ENCODE measurements at places on chromosomes 2 and 18.

DNA sequence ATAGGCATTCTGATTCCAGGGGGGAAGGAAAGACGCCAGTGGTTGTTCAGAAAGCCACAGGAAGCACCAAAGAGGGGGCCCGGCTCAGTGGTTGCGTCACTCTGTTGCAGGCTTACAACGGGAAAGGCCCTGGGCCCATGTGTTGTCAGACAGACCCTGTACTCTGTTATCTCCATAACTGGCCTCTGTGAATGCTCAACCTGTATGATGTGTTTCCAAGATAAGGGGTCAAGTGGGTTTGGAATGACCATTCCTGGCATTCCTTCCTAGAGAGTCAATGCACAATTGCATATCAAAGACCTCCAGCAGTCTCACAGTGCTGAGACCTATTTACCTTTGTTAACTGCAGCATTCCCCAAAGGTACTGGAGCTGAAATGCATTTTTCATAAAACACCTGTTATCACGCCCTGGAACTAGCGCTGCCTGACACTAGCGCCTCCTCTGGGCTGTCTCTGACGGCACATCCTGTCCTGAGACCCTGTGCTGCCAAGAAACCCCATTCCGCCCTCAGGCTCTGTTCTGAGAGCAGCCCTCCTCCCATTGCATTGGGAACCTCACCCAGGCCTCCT, 13.2 kb upstream of the LRRFIP1 start:
- DNase-seq, result no peak

DNA sequence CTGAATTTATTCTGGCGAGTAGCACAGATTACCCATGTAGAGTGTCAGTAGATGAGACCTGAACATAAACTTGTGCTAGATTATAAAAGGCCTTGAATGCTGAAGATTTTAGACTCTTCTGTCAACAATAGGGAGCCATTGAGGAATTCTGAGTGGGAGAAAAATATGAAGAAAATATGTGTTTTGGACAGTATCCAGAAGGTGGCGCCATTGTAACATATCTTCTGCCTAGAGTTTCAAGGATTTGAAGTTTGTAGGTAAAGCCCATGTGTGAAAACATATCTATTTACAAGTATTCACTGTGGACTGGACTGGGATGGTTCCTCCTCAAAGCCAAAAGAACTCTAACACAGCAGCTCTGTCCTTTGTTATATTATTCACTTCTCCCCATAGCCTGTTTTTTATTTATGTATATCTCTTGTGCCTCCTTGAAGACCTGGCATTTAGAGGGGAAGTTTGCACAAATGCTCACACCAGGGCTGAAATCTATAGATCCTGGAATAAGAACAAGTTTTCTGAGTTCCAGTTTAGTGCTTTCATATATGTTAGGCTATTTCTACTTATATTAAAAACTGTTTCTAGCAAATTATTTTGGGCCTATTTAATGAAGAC, 124.9 kb downstream of the RDH14 start:
- peak; percentile 7 for DNase-seq

- no peak for DNase-seq
Measured at GRCh38 chr2:188345426-188345825, 53.8 kb downstream of the GULP1 start.

DNA sequence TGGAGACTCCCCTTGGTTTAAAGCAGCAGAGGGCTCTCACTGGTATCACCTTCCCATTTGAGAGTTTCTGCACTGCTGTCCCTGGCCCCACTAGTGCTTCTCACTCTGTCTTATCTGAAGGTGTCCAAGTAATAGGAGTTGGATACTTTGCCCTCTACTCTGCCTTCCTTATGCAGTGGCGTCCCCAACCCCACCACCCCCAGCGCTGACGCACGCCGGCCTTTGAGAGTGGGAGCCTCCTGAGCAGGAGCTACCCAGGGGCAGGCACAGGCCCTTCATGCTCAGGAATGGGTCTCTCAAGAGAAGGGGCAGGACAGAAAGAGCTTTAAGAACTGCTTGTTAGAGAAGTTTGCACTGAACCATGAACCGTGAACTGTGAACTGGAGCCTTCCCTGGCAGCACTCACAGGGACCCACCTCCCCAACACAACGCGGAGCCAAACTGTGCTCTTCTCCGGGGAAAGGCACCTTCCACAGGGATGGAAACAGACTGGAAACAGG, 3.3 kb downstream of the CIB4 start:
- no peak for DNase-seq

DNA sequence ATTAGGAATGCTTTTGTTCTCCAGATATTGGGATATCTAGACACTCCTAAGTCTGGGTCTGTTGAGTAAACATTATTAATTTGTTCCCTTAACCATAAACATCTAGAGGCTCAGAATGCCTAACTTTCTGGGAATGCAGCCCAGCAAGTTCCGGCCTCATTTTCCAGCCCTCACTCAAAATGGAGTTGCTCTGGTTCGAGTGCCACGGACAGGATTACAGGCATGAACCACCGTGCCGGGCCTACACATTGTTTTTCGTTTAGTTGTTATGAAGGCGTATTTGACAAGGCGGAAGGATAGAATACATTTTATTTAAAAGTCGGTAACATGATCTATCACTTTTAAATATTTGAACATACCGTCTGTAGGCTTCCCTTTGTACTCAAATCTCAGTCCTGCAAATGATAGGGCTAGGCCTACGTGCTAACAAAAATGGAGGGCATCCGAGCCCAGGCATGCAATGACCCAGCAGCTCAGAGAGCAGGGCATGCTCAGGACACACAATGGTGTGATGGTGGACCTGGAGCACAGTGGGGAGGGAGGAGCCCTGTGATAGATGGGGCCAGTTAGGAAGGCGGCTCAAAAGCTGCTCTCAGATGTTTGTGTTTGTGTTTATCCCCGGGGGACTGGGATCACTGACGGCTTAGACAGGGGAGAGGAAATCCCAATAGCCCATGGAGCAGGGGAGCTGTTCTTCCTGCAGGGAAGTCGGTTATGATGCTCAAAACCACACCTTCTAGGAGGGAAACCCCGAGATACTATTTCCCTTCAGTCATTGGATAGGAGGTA, 2.9 kb upstream of the SCYGR1 start:
- no peak for DNase-seq

DNA sequence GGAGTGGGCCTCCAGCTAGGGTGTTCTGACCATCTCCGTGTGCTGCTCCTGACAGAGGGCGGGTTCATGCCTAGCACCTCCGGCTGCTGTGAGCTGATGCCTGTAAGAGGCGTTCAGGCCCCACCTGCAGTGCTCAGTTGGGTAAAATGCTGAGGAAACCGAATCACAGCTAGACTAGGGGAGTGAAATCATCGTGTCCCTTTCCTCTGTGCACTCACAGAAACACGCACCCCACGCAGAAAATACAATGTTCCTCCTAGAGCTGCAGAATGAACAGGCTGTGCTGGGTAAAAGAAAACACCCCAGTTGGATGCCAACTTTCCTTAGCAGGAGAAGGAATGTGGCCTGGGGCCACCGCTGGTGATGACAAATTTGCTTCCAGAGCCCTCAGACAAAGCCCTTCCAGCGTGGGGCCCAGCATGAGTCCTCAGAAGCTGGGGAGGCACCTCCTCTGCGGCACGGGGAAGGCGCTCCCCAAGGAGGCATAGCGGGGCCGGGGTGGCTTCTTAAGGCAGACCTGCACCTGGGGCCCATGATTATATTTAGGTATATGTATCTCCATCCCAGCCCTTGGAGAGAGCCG, 16.3 kb upstream of the ARHGEF4 start:
- peak; percentile 41 for DNase-seq

DNA sequence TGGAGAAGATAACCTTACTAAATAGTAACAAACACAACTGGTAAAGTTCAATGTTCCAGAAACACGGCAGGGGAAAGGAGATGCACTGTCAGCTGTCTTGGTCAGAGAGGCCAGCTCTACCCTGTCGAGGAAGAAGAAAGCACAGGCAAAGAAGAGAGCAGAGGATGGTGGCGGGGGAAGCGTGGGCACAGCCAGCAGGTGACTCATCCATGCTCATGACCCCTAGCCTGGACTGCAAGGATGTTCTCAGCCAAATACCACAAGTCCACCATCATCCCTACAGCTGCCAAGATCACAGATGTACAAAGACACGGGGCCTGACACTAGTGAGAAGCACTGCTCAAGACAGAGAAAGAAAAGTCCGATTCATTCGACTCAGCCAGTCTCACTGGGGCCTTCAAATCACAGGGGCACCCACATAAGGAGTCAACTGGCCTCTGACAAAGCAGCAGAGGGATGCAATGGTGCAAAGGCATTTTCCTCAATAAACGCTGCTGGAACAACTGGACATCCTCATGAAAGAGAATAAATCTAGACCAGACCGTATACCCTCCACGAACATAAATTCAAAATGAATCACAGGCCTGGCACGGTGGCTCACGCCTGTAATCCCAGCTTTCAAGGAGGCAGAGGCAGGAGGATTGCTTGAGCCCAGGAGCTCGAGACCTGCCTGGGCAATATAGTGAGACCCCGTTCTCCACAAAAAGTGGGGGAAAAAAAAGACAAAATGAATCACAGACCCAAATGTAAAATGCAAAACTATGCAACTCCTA, 5.6 kb downstream of the DTYMK start:
- no peak for DNase-seq

GRCh38 chr2:18771212-18771611, 181.8 kb upstream of the NT5C1B start:
- no peak for DNase-seq

DNA sequence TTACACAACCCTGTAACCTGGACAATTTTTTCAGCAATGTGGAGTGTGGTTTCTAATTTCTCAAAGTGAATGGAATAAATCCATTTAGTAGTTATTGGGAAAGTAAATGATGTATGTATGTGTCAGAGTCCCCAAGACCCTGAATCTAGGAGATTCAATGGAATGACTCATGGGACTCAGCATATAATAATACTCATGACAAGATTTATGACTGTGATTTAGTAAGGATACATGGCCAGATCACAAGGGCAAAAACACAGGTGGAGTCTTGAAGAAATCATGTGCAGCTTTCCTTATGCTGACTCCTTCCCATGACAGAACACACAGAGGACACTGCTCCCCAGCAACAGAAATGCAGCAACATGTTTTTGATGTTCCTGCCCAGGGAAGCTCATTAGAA, 1877.7 kb upstream of the LRRTM1 start:
- no peak for DNase-seq
